IMR-90 (cell line): ENCODE measurements at places on chromosomes 7 and 10. TPM values are rescaled to one million over a fixed set of nuclear protein-coding genes. Genes with fewer than 3 reads are reported as not detected.

Gene PPP2R2D
- 22.8 and 23.3 TPM in 2 replicates for polyA plus RNA-seq

Gene UCMA
- polyA plus RNA-seq, result not detected in 2 replicates

Gene PRF1
- polyA plus RNA-seq, result not detected in 2 replicates

GRCh38 chr10:101824736-101825135 is 6.5 kb upstream of the OGA start:
- no peak for DNase-seq

GRCh38 chr10:29702273-29703164 is 67.7 kb upstream of the SVIL start:
- DNase-seq, result peak; percentile 23

DNA sequence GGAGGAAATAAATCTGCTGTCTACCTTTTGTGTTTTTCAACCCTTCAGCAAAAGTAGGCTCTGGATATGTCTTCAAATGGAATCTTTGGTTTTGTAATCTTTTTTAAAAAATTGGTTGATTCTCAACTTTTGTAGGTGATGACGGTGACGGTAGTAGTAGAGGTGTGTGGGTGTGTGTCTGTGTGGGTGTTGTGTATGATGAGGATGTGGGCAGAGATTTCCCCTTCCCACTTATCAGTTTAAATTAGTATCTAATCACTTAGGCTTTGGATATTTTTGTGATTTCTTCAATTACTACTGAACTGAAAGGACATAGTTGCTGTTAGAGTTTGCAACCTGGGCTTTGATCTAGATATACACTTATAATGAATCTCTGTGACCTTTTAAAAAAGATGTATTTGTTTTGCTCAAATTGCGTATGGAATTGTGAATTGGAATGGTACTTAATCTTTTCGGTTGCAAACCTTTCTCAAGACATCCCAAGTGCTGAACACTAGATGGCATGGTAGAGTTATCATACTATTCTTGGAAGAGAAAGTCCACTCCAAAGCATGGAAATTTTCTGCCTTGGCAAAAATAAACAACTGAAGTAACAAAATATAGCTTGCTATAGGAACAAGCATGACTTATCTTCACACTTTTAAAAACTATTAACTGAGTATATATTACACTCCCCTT is 51.9 kb upstream of the A1CF start:
- DNase-seq, result peak; percentile 61

- no peak for DNase-seq
Measured at GRCh38 chr7:95102662-95103061, 195.3 kb downstream of the PPP1R9A start.
